ENCODE measurements at places on chromosomes 16 and 17. TPM values are rescaled to one million over a fixed set of nuclear protein-coding genes. Genes with fewer than 3 reads are reported as not detected.

DNA sequence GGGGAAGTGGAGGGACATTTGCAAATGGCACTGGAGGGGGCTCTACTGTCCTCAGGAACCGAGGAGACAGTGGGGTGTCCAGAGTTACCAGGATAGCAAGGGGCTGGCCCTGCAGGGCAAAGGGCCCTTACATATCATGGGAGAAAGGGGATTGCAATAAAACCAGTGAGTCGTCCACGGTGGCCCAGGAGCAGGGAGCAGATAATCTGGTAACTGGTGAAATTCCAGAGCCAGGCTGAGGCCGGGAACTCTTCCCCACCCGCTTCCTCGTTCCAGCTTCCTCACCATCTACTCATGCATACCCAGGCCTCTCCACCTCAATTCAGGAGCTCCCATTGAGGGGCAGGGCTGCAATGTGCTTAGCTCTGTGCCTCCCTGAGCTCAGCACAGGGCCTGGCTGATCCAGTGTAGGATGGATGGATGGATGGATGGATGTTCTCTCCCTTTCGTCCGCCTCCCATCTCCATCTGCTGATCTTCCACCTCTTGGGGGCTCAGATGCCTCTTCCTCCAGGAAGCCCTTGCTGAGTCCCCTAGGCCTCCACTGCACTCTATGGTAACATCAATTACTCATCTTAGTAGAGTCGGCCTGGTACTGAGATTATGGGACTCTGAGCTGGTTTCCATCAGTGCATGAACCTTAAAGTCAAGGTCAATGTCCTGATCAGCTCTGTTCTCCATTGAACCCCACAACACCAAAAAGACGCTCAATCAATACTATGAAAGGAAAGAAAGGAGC lies 41.2 kb upstream of the NDRG4 start:
- DNase-seq = no peak

- DNase-seq = peak; percentile 8
Observed at GRCh38 chr16:56793492-56793891, 63.6 kb downstream of the NUP93 start.

DNA sequence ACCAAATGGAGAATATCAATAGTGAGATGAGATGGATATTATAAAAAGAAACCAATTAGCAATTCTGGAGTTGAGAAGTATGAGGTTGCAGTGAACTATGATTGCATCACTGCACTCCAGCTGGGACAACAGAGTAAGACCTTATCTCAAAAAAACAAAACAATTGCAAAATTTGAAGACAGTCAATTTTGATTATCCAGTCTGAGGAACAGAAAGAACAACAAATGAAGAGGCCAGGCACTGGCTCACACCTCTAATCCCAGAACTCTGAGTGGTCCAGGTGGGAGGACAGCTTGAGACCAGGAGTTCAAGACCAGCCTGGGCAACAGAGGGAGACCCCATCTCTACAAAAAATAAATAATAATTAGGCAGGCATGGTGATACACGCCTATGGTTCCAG lies 35.0 kb downstream of the USP32 start:
- no peak for DNase-seq

GRCh38 chr16:87415441-87415840 lies 23.3 kb downstream of the MAP1LC3B start:
- DNase-seq = no peak

- DNase-seq = peak; percentile 93
Observed at GRCh38 chr17:74282587-74283370, 8.7 kb downstream of the DNAI2 start.

GRCh38 chr17:17839791-17840707 lies 3.3 kb upstream of the SREBF1 start:
- peak; percentile 97 for DNase-seq

GRCh38 chr17:75341784-75342486 lies 52.7 kb upstream of the SLC25A19 start:
- no peak for DNase-seq

SLC12A3 gene
- not detected for total RNA-seq

KRT12 gene
- not detected for total RNA-seq
